ENCODE measurements at places on chromosomes 16 and 17. TPM values are rescaled to one million over a fixed set of nuclear protein-coding genes. Genes with fewer than 3 reads are reported as not detected.

The VASN gene
- 148 TPM for total RNA-seq

The TPSG1 gene
- total RNA-seq: not detected

The ACSM2A gene
- total RNA-seq: not detected

The CACNG3 gene
- not detected for total RNA-seq

The CCL8 gene
- total RNA-seq: 0.20 TPM

The SULT1A4 gene
- total RNA-seq: 1.7 TPM

The TNFRSF12A gene
- 394 TPM for total RNA-seq

The GCSH gene
- total RNA-seq: 8.3 TPM
